Stimulated activated CD4-positive, alpha-beta T cell treated with anti-CD3 and anti-CD28 coated beads, Interleukin-12 subunit alpha, Interleukin-12 subunit beta, amount 100 ng/mL, for 4 hours (primary cell): ENCODE measurements at places on chromosomes 1 and 21.

GRCh38 chr21:33668180-33668579 is 25.9 kb downstream of the ITSN1 start:
- DNase-seq = no peak

GRCh38 chr1:180112984-180113647 is 41.6 kb upstream of the QSOX1 start:
- no peak for DNase-seq

DNA sequence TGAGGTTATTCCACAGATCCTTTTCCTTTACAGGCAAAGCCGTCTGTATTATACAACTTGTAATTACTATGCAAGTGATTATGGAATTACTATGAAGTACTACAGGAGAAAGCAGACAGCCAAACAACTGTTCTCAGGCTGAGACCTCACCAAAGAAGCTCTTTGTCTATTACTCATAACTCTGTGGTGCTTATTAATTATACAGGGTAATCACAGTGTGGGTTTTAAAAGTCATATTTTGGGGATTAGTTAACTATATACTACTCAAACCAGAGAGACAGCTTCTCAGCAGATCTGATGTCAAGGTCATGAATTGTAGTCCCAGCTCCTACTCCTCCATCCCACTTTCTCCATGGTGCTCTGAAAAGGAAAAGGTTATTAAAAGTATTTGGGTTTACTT is 49.6 kb downstream of the CTTNBP2NL start:
- DNase-seq = no peak

GRCh38 chr1:183103147-183103546 is 79.9 kb downstream of the LAMC1 start:
- no peak for DNase-seq

- DNase-seq = no peak
Measured at GRCh38 chr1:5254975-5255374, 600.6 kb downstream of the AJAP1 start.

DNA sequence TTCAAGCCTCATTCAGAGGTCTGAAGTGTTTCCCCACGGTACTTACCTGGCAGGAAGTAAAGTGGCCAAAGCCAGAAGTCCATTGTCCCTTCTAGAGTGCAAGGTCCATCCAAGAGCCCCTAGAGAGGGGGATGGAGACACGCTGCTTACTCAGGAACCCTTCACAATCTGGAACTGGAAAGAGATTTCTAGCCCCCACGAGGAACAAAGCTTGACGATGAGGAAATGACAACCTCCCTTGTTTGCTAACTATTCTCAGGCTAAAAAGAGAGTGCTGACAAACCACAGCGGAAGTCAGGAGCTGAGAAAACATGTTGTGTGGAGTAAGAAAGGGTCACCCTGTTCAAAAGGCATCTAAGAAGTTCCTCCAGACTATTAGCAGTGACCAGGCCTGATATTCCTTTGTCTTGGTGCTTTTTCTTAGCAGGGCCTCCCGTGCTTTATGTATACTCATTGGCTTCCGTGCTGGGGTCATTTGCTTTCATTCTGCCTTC is at the start of gene FCMR:
Gene FCMR, minus strand, starts transcription at position 170 of the 494 bp plus-strand sequence. Its CDS starts 87 bp downstream, at position 83.
- no peak for DNase-seq
